ENCODE measurements at places on chromosomes 1 and 21.

DNA sequence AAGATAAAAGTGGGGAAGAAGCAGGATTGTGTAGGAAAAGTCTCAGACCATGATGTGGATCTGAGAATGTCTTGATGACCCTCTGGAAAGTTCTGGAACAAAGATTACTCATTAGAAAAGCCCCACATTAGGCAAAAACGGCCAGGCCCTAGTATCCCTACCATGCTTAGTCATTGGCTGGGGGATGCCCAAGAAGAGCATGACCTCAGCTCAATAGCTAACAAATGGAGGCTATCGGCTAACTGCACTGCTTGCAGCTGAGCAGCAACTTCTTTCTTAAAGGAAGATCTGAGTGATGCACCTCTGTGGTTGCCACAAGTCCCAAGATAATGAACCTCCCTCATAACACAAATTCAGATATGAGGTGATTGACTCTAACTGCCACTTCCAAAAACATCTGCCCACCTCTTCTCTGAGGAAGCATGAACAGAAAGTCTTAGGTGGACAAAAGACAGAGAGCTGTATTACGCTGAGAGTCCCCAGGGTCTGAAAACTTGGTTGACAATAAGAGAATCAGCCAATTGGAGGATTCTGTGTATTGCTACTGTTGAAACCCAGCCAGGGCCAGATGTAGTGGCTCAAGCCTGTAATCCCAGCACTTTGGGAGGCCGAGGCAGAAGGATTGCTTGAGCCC, 64.6 kb upstream of the AK4 start:
- no peak for DNase-seq

GRCh38 chr1:119918301-119918700, 22.0 kb upstream of the ADAM30 start:
- no peak for DNase-seq

- no peak for DNase-seq
Observed at GRCh38 chr1:65311760-65312159, 2.4 kb downstream of the DNAJC6 start.

DNA sequence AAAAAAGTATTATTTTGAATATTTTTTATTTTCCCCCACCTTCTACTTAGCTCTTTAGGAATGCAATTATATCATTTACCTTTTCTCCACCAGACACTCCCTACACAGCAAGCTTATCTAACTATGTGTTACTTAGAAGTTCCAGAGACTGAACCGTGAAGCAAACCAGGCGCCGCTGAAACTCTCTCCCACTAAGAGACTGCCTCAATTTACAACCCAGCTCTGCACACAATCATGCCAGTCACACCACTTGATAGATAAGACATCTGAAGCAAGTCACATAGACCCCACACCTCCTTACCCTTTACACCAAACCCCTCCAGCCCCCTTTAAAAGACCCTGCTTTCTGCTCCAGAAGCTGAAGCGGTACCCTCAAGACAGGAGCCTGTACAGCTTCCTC, 245.5 kb downstream of the S1PR1 start:
- DNase-seq, result no peak

GRCh38 chr1:201164645-201165044, 10.4 kb upstream of the TMEM9 start:
- DNase-seq, result no peak

GRCh38 chr1:110346690-110347089, 7.5 kb downstream of the RBM15 start:
- DNase-seq, result no peak

DNA sequence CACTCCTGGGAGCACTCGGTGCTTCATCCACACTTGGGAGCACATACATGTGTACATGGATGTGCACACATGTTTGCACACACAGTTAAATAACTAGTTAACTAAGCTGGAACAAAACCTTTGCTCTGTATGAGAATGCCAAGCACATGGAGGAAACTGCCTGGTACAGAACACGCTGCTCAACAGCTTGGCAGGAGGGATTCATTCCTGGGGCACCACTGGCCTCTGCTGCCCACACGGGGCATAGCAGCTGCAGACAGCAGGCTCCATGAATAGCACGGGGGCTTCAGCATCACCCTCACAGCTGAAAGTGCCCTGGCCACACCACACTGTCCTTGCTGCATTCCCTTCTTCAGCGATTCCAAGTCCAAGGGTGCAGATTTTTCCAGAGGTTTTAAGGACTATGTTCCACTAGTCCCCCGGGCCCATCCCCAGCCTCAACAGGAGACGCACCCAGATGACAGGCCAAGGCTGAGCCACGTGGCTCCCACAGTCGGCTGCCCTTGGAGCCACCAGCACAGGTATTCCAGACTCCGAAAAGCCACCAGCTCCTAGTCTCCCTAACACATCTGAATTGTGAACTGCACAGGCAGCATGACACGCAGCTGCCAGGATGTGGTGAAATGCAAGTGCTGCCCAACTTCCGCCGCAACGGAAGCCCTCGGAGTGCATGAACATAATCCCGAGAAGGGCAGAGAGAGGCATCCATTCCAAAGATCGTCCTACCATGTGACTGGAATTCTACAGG, 16.9 kb downstream of the NPHP4 start:
- DNase-seq, result peak; percentile 32

GRCh38 chr1:117368116-117369108, 1.2 kb downstream of the MAN1A2 start:
- DNase-seq, result peak; percentile 34

- DNase-seq, result no peak
Observed at GRCh38 chr21:33963848-33964555, 48.4 kb upstream of the ATP5PO start.

GRCh38 chr1:193183019-193183627, 3.3 kb downstream of the B3GALT2 start:
- DNase-seq, result peak; percentile 34

DNA sequence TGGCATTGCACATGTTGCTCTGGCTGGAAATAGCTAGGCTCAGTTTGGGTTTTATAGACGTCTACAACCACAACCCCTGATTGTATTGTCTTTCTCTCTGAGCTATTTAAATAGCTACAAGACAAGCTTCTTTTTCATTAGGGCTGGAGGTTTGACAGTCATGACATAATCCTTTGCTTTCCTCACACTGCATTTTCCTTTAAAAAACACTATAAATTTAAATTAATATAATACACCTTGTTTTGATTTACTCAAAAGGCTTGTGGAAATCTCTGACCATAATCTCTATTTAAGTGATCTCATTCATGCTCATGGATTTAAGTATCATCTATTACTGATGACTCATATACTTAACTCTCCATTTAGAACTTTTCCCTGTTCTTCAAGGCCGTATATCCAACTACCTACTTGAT, 50.4 kb upstream of the PTGFR start:
- DNase-seq, result no peak

DNA sequence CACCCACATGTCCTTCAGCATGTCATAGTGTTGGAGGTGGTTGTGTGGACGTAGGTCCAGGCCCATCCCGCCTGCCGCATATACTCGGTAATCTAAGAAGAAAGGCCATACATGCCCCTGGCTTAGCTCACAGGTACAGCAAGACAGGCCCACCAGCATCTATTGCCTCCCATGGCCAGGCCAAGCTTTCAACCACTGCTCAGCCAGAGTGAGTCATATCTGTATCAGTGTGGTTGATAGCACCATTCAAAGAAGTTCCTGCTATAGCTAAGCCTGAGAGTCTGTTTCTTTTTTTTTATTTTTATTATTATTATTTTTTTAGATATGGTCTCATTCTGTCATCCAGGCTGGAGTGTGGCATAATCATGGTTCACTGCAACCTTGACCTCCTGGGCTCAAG, 17.0 kb downstream of the KLHDC8A start:
- no peak for DNase-seq

GRCh38 chr1:240178366-240178765, 86.7 kb downstream of the FMN2 start:
- DNase-seq, result no peak

- no peak for DNase-seq
Observed at GRCh38 chr1:90357995-90358394, 359.1 kb downstream of the BARHL2 start.

DNA sequence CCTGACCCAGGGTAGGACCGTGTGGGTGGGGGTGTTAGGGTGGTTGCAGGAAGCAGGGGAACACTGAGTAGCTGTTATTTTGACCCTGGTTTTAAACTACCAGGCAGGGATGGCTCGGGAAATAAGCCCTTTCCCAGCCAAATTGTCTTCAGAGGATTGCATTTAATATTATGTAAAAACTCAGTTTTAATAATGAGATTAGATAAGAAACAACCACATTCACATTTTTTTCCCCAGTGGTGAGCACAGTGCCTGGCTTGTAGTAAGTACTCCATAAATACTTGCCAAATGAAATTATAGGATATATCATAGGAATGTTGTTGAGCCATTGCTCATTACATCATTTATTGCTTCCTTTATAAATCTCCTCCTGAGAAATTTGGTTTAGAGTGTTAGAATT, 3.1 kb upstream of the ACP6 start:
- no peak for DNase-seq

- peak; percentile 62 for DNase-seq
Observed at GRCh38 chr21:45404730-45405270, at the start of gene COL18A1. Gene COL18A1, plus strand, starts transcription at chr21:45405165. Its CDS starts 66 bp downstream, at chr21:45405231.

GRCh38 chr21:34885626-34886239, 163.4 kb downstream of the RUNX1 start:
- no peak for DNase-seq

- no peak for DNase-seq
Observed at GRCh38 chr1:119227456-119227855, 87.0 kb upstream of the WARS2 start.

GRCh38 chr1:183194527-183195141, 8.6 kb downstream of the LAMC2 start:
- peak; percentile 17 for DNase-seq

- DNase-seq, result peak; percentile 37
Observed at GRCh38 chr1:153533689-153534201, 2.0 kb downstream of the S100A6 start.

GRCh38 chr21:43976661-43977060, 35.4 kb upstream of the TRAPPC10 start:
- no peak for DNase-seq

DNA sequence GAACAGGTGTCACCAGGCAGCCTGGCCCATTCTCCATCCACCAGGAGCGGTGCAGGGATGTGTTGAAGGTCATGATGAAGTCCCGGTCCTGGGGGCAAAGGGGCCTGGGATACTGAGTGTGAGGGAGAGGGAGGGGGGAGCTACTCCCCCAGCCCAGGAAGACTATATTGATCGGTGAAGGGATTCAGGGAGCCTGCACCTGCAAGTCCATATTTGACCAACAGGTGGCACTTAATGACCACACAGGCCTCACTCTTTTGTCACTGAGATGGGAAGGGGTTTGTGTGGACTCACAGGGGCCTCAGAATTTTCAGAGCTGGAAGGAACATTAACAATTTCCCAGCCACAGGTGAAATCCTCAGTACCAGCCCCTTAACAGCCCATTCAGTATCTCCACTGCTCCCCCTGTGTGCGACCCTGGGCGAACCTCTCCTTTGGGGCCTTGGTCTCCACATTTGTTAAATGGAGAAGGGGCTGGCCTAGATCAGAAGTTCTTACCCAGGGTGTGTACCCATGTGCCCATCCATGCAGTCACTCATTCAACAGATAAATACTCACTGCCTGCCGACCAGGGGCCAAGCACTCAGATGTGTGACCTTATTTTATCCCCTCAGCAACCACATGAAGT, 55.6 kb downstream of the NKAIN1 start:
- peak; percentile 24 for DNase-seq

DNA sequence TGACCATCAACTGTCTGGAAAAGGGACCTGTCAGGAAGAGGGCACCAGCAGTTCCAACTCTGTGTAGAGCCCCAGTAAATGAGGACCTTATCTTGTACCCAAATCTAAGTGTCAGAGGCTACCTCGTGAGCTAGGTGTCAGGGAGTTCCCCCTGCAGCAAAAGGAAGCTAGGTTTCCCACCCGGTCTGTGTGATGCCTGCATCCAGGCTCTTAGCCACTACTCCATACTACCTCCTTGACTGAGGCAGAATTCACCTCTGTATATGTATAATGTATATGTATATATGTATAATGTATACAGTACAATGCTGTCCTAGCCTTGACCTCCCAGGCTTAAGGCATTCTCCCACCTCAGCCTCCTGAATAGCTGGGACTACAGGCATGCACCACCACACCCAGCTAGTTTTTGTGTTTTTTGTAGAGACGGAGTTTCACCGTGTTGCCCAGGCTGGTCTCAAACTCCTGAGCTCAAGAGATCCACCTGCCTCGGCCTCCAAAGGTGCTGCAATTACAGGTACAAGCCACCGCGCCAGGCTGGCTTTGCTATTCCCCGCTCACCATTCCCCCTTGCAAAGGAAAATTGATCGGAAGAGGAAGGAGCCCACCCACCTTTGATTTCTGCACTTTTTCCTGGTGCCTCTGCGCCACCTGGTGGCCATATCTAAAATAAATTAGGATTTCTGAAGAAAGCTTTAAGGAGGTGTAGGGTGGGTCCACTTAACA, 15.7 kb upstream of the LUZP1 start:
- DNase-seq, result peak; percentile 61

GRCh38 chr1:167562702-167563101, 9.1 kb upstream of the CREG1 start:
- DNase-seq, result no peak

- peak; percentile 61 for DNase-seq
Observed at GRCh38 chr21:45140346-45140940, 66.1 kb downstream of the ADARB1 start.

- no peak for DNase-seq
Observed at GRCh38 chr1:174743654-174744561, 255.8 kb upstream of the CACYBP start.

GRCh38 chr1:100606438-100606837, 68.5 kb downstream of the GPR88 start:
- DNase-seq, result no peak

GRCh38 chr1:206672844-206673758, 11.6 kb upstream of the MAPKAPK2 start:
- DNase-seq, result no peak

GRCh38 chr1:158246650-158247049, 7.6 kb upstream of the CD1A start:
- no peak for DNase-seq

DNA sequence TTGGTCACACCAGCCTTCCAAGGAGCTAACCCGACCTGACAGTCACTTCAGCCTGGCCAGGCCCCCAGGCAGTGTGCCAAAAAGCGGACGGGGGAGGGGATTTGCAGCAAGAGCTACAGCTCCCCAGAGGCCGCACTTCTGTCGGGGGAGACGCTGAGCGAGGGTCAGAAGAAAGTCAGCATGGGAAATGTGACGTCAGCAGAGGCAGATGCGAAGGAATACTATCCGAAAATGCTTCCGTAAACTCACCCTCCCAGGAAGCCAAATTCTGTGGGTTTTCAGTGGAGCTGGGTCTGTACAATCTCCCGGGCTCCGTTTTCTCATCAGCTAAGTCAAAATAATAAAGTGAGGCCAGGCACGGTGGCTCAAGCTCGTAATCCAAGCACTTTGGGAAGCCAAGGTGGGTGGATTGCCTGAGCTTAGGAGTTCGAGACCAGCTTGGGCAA, 28.5 kb upstream of the ECE1 start:
- no peak for DNase-seq

DNA sequence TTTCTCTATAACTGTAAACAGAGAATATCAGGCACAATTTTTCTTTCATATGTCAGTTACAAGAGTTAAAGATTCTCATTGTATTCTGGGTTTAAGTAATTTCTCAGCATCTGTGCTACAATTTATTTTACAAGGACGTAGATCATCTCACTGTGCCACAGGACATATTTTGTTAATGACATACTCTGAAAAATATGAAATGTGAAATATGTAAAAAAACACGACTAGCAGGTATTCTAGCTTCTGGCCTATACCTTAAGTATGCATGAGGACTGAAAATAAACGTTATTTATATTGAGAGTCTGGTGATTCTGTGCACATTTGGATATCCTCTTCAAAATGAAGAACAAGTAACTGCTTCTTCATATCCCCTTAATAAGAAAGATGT, 308.8 kb downstream of the BRINP3 start:
- DNase-seq, result no peak

GRCh38 chr1:38818175-38818976, 41.2 kb downstream of the RRAGC start:
- peak; percentile 60 for DNase-seq
